T-helper 9 cell (primary cell): ENCODE measurements at places on chromosomes 11 and 22.

DNA sequence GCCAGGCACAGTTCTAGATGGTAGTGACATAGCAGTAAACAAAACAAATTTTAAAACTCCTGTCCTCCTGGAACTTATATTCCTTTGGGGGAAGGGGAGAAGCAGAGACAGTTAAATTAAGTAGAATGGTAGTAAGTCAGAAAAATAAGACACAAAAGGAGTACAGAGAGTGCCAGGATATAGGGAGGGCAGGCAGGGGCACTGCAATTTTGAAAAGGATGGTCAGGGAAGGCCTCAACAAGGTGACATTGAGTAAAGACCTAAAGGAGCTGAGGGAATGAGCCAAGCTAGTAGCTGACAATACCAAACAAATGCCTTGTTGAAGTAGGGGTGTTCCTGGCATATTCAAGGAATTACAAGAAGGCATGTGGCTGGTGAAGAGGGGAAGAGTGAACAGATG, 10.2 kb downstream of the NUP160 start:
- DNase-seq, result no peak

GRCh38 chr11:130760515-130761125, 155.7 kb downstream of the SNX19 start:
- no peak for DNase-seq

- DNase-seq, result no peak
Observed at GRCh38 chr22:46486996-46487717, 50.3 kb downstream of the CELSR1 start.

DNA sequence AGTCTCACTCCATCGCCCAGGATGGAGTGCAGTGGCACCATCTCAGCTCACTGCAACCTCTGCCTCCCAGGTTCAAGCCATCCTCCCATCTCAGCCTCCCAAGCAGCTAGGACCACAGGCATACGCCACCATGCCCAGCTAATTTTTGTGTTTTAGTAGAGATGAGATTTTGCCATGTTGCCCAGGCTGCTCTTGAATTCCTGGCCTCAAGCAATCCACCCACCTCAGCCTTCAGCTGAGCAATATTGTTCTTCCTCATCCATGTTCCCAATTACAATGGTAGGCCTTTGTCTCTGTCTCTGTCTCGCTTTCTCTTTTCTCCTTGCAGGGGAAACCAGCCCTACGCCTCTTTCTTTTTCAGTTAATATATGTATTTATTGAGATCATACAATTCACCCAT, 10.3 kb downstream of the HSPA8 start:
- no peak for DNase-seq

- no peak for DNase-seq
Observed at GRCh38 chr11:95487391-95487790, 256.4 kb upstream of the SESN3 start.

DNA sequence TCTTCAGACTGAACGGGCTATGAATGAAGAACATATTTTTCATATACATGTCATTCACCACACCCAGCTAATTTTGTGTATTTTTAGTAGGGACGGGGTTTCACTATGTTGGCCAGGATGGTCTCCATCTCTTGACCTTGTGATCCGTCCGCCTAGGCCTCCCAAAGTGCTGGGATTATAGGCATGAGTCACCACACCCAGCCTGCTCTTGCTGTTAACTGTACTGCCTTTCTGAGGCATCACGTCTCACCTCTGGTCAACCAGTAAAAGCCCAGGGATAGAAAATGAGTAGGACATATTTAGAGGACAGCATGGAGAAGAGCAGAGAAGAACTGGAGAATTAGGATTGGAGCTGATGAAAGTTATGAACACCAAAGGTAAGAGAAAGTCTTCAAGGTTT, 55.6 kb downstream of the APOL3 start:
- DNase-seq, result no peak

GRCh38 chr22:48154943-48155240, 1392.4 kb downstream of the TBC1D22A start:
- DNase-seq, result no peak

DNA sequence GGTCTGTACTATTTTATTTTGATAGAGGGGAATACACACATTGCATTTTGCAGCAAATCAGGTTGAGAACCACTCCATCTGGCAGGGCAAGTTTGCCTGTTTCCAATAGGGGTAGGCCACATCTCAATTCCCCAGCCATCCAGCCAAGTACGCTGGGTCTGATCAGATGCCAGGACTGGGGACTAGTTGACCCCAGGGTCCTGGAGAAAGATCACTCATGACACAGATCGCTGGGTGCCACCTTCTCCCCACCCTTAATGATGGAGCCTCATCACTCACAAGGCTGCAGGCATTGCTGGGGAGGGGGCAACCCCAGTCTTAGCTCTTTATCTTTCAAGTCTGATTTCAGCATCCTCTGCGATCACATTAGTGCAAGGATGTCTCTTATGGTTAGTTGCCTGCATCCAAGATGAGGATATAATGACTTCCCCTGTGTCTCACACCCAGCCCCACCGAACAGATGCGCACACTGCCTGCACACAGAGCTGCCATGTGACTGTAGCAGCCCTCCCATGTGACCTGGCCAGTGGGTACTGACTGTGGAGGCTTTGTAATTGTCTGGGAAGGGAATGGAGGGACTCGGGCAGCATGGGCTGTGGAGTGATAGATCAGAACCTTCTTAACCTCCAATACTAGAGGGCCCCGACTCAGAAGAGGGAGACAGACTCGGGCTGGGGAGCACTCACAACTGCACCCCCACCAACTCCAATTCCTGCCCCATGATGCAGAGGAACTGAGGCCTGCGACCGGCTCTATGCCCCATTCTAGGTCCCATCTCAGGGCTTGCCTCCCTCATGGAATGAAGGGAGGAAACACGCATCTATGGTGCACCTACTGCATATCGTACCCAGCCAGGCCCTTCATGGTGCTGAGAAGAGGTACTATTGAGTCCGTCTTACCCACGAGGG, 155.8 kb downstream of the DSCAML1 start:
- DNase-seq, result no peak

DNA sequence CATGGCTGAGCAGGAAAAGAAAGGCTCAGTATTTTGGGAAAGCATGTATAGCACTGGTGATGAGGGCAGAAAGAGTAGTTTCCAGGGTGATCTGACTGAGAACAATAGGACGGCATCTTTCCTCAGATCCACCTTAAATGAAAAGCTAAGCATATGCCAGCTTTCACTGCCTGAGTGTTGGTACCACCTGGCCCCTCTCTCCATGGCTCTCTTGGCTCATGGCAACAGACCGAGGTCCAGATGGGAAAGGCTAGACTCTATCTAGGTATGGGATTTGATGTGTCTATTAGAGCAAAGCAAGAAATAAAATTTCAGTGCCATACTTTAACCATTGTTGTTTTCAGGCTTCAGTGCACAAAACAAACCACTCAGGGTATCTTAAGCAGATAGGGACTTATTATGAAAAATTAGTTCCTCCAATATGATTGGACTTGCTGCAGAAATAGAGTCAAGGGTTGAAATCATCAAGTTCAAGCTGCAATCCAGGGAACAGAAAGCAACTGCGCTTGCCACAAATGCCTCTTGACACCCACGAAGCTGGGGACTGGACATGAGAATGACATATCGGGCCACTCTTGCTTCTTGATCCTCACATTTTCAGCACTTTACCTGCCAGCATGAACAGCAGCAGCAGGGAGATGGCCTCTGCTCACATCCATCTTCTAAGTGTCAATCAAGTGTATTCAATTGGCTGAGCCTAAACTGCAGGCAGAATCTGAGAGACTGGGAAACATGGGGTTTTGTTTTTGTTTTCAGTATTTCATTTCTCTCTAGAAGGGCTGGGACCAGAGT, 64.0 kb upstream of the SNX19 start:
- no peak for DNase-seq

- DNase-seq, result no peak
Observed at GRCh38 chr11:102332611-102332994, 14.4 kb upstream of the BIRC2 start.

DNA sequence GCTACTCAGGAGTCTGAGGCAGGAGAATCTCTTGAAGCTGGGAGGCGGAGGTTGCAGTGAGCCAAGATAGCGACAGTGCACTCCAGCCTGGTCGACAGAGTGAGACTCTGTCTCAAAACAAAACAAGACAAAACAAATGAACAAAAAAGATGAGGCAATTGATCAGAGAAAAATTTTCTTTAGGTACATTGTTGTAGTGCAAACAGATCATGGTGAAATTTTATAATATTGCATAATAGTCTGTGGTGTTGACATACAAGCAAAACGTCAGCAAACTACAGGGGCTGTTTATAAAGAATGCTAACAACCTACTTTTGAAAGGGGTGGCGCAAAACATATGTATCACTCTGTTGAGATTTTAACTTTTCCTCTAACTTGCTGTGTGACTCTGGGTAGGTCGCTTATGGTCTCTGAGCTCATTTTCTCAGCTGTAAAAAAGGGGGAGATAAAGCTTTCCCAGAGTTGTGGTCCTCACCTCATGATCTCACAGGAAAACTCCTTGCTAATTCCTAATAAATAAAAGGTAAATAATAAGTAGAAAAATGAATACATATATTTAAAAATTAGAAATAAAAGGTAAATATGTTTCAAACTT, 64.8 kb upstream of the NUP160 start:
- no peak for DNase-seq

DNA sequence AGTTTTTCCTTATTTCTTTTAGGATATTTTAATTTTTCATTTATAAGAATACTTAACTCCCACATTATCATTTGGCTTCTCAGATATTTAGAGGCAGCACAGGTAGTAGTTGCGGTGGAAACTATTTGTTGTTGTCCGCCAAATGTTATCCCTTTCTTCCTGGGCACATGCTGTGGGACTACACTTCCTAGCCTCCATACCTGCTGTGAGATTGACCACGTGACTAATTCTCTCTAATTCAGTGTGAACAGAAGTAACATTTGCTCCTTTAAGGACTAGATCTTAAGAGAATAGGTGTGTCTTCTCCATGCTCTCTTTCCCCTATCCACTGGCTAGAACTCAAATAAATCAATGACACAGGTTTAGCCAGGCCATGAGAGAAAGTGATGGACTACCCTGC, 136.5 kb downstream of the ATG16L2 start:
- no peak for DNase-seq

DNA sequence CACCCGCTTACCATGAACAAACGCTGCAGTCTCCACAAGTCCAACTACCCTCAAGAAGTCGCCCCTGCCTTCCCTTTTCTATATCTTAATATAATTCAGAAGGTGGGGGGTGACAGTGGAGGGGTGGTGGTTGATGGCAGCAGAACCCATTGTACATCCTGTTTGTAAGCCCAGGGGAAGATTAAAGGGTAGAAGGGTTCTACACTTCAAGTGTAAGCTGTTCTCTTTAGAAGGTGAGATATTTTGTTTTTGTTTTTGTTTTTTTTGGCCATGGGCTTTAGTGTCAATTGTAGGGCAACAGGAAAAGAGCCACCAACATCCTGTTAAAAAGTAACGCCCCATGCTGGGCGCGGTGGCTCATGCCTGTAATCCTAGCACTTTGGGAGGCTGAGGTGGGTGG, 34.9 kb upstream of the RRAS2 start:
- no peak for DNase-seq

DNA sequence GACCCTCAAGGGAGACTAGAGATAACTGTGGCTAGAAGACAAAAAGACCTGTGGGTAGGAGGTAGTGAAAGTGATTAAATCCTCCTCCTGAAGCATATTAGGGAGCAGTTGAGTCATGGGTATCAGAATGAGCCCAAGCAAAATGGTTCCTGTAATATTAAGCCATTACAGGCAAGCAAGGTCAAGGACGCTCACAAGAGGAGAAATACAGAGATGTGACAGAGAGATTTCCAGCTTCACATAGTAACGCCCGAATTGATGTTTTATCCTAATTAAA, 77.7 kb downstream of the FAM76B start:
- DNase-seq, result no peak

GRCh38 chr11:63667995-63668795, 3.0 kb downstream of the ATL3 start:
- no peak for DNase-seq

DNA sequence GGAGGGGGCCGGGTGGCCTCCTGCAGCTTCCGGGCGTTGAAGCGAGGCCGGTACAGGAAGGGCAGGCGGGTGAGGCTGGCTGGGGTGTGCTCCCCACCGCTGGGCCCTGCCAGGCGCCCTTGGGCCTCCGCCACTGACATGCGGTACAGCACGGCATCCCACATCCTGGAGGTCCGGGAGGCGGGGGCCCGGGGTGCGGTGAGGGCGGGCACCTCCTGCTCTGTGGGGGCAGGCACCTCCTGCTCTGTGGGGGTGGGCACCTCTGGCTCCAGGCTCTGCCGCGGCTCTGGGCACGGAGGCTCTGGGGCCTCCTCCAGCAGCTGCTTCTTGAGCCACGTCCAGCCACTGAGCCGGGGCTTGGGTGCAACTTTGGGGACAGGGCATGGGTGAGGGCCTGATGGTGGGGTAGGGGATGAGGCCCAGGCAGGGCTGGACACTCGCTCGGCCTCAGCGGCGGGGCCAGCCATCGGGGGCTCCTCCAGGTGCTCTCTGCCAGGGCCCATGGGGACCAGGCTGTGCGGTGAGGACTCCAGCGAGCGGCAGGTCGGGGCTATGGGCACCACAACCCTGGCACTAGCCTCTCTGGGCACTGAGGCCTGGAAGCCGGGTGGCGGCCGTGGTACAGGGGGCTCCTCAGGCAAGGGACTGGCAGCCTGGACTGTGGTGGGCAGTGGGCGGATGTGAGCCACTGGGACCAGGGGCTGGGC, 2.3 kb downstream of the PRR33 start:
- DNase-seq, result peak; percentile 67

DNA sequence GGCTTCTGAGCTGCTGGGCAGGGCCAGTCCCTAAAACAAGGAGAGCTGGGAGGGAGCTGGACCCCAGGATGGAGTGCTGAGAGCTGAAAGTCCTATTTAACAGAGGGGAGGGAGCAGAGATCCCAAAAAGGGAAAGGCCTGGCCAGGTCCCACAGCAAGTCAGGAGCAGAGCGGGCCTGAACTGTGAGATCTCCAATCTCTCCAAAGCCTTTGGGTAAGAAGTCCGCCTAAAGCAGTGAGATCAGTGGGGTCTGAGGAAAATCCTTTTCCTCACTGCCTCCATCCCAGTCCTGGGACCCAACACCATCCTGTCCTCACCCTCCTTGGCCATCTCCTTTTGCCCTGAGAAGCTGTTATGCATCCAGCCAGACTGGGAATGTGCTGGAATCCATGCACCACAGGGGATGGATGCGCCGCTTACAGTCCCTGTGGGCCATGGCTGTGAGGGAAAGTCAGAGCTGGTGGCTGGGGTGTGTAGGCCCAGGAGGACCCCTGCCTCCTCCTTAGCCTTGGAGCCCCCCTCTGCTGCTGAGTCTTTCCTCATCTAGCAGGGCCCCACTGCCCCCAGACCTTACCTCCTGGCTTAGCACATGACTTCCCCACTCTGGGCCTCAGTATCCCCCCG, 8.6 kb downstream of the LRRC75B start:
- DNase-seq, result no peak

DNA sequence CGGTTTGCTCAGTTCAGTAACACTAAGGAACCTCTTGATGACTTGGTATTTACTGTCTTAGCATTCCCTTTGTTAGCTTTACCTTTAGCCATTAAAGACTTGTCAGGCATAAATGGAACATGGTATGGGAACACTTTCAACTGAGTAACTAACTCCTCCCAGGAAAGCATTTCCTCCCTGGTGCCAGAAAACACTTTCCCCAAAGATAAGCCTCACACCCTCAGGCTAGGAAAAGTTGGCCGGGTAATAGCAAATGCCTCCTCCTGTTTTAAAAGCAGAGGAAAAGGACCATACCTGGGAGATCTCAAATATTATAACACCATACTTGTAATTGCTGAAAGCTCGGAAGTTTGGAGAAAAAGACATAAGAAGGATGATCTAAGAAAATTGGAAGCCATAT, 12.0 kb downstream of the KCNJ11 start:
- DNase-seq, result no peak

GRCh38 chr11:130548491-130548833, 100.0 kb downstream of the ADAMTS15 start:
- no peak for DNase-seq

GRCh38 chr11:70040869-70041501, 37.1 kb upstream of the ANO1 start:
- no peak for DNase-seq

- no peak for DNase-seq
Observed at GRCh38 chr11:69384251-69385143, 90.5 kb downstream of the MYEOV start.
